ENCODE measurements at places on chromosomes 2 and 18.

GRCh38 chr2:216918088-216918680, 58.3 kb upstream of the TNP1 start:
- DNase-seq: peak; percentile 82

- no peak for DNase-seq
These were observed 452.4 kb downstream of the LRATD1 start for GRCh38 chr2:15084826-15085489.

DNA sequence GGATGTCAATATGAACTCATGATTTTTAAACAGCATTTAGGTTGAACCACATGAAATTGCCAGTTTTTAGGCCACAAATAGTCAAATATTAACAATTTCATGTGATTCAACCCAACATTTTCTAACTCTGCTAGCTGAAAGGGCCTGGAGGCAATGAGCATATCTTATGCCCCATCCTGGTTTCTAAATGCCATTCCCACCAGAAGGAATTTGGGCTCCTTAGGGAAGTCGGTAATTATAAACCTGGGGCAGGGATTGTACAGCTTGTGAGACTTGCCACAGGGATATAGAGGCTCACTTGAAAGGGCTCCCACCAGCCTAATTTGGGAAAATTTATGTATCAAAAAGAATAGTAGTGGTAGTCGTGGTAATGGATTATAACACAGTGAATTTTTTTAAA, 178.4 kb upstream of the ALPP start:
- no peak for DNase-seq

GRCh38 chr2:133438026-133438425, 130.2 kb downstream of the NCKAP5 start:
- DNase-seq: no peak

- no peak for DNase-seq
These were observed 63.6 kb downstream of the COX7A2L start for GRCh38 chr2:42297322-42297936.

GRCh38 chr2:98908931-98909316, 27.1 kb downstream of the CRACDL start:
- no peak for DNase-seq

- no peak for DNase-seq
These were observed 174.2 kb downstream of the SOCS6 start for GRCh38 chr18:70463085-70463484.

- no peak for DNase-seq
These were observed 57.7 kb downstream of the INHBB start for GRCh38 chr2:120403676-120404075.

DNA sequence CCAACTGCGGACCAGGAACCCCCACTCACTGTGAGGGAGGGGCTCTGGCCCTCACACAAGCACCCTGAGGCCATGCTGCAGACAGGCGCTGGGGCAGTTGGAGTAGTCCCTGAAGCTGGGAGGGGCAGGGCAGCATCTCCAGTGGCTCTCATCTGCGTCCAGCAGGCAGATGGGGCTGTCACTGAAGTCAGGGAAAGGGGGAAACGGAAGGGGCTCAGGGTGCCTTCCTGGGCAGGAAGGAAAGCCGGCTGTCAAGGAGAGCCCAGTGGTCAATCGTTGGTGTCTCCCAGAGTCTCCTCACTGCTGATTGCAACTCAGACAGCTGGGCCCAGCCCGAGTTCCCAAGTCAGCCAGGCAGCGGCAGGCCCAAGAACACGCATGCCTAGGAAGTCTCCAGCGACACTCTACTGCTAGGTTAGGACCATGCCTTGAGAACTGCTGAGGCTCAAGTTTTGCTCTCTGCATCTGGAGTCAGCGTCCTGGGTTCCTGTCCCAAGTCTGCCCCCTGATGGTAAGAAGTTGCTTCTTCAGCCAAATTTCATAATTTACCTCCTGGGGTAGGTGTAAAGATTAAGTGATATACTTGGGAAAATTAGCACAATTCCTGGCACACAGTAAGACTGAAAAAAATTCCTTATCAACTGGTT, 27.4 kb upstream of the NMUR1 start:
- DNase-seq: peak; percentile 16

DNA sequence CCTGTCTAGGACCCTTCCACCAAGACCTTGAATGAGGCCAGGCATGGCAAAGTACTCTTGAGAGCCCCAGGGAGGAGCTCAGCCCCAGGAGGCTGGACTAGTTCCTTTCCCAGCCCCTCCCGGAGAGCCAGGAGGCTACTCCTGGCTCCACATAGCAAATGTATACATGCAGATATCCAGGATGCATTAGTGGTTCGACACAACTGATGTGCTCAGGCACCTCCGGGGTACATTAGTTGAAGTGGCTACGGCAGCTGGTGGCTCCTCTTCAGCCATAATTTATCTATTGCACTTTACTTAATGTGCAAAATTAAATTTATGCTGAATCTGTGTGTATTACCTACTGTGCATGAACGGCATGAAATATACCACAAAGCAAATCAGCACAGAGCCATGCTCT, 182.8 kb upstream of the MEIS1 start:
- no peak for DNase-seq

GRCh38 chr2:170425281-170425751, 247.4 kb downstream of the MYO3B start:
- DNase-seq: peak; percentile 55

GRCh38 chr2:206836722-206837121, 71.3 kb downstream of the FASTKD2 start:
- no peak for DNase-seq

DNA sequence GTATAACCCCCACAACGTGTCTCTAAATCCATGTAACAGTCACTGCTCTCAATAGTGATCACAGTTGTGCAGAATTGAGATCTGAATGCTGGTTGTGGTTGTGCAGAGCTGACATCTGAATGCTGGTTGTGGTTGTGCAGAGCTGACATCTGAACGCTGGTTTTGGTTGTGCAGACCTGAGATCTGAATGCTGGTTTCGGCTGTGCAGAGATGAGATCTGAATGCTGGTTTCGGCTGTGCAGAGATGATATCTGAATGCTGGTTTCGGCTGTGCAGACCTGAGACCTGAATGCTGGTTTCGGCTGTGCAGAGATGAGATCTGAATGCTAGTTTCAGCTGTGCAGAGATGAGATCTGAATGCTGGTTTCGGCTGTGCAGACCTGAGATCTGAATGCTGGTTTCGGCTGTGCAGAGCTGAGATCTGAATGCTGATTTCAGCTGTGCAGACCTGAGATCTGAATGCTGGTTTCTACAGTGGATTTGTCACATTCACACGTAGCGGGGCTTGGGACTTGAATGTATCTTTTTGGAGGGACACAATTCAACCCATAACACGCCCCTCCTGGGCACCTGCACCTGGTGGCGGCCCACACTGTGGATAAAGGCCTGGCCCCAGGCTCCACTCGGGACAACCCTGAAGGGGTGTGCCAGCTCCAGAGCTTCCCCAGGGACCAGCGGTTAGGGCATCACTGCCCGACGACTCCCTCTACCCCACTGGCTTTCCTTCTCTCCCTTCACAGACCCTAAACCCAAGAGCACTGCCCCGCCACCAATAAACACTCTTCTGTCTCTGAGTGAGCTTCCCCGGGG, 51.1 kb upstream of the SLC66A3 start:
- no peak for DNase-seq

- no peak for DNase-seq
These were observed 55.1 kb downstream of the INO80C start for GRCh38 chr18:35442701-35443100.

All from HS-5 (cell line).